Hypothalamus (tissue), 51 donors: ENCODE measurements at places on chromosomes 7 and 10.

- DNase-seq, result no peak
Observed at GRCh38 chr10:117782276-117782675, 239.7 kb downstream of the EMX2 start.

- no peak for DNase-seq
Observed at GRCh38 chr7:76424413-76425111, at the start of gene ZP3. TSS of gene ZP3 (plus strand) at chr7:76424950. CDS start at chr7:76424965, 15 bp downstream.

DNA sequence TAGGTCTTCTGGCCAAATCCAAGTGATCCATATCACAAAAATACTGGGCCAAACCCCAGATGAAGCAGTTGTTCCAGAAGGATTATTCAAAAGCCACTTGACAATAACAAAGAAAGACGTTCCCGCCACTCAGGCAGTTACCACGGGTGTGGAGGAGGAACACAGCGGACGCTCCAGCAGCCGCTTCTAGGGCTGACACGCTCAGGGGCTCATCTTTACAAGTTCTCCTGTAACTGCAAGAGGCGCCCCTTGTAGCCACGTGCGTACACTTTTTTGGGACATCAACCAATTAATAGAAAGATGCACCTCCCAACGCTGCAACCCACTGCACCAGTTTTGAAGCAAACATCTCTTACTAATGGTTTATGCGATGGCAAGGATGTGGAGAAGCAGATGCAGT lies 159.4 kb downstream of the GRID1 start:
- DNase-seq, result no peak

GRCh38 chr10:5274795-5275194 lies 78.2 kb downstream of the AKR1C4 start:
- DNase-seq, result no peak

- no peak for DNase-seq
Observed at GRCh38 chr7:91165846-91166230, 98.4 kb upstream of the FZD1 start.

DNA sequence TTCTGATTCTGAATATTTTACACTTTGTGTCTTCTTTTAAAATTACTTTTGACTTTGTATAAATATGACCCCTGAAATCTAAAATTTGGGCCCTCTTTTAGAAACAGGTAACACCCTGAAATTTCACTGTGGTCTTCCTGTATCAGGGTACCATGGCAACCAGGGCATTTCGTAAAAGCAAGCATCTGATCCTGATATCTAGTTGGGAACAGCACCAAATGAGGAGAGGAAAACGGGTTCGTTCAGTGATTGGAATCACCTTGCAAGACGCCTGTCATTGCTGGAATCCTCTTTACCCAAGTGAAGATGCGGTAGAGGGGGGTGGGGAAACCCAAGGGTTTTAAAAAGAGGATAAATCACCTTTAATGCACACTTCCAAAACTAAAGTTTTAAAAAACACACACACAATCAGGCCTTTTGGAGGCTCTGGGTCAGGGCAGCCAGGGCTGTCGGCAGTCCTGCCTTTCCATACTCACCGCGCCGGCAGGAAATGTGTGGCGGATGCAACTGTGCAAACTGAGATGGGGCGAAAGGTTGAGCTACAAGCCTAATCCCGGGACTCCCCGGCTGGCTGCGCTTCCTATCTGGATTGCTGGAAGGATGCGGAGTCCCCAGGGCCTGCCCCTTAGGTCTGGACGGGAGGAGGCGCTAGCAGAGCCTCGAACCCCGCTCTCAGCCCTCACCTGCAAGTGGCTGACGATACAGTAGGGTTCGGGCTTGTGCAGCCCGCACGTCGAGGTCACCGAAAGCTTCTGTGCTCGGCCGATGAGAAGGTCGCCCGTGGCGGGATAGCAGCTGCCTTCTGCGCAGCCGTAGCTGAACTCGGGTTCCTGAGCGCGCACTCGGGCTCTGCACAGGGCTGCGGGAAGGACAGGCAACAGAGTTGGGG lies 1.8 kb downstream of the LAMB1 start:
- DNase-seq, result no peak

GRCh38 chr10:99927721-99928280 lies 81.9 kb downstream of the DNMBP start:
- DNase-seq, result no peak

GRCh38 chr10:44385696-44386441 lies 972 bp upstream of the CXCL12 start:
- no peak for DNase-seq

GRCh38 chr7:41046221-41046761 lies 656.6 kb downstream of the INHBA start:
- DNase-seq, result no peak

DNA sequence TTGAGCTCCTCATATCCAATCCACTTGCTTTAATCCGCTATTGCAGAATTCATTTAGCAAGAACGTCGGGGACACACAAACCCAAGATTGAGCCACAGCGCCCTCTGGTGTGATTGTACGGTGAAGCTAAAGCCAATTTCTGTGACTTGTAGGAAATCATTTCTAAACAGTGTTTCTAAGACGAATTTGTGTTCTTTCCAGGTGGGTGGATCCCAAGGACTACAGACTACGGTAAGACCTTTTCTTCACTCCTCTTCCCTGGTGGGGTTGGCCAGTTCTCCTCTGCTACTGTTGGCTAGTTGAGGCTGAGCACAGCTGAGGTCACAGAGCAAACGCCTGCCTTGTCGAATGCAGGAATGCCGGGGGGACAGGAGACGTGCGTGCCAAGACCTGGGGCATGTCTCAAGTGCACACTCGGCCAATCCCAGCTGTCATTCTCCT lies 5.2 kb downstream of the DMBT1 start:
- DNase-seq, result peak; percentile 77

DNA sequence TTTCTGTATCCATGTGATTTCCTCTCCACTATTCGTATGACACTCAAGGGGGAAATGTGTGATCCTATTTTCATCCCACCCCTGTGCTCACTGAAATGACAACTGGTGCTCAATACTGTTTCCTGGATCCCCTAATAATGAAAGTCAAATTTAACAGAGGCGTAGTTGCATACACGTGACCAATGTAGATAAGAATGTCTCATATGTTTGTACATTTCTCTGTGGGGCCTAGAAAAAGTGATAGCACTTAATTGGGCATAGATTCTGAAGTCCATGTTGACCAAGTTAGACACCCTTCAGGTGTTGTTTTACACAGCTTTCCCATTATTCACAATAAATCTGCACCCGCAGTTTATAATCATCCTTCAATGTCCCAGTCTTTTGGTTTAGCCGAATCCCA lies 59.1 kb downstream of the JAZF1 start:
- DNase-seq, result no peak
